ENCODE measurements at places on chromosomes 12 and 14. TPM values are rescaled to one million over a fixed set of nuclear protein-coding genes. Genes with fewer than 3 reads are reported as not detected.

The SLC4A8 gene
- 67.0 TPM for total RNA-seq

The EIF2S3B gene
- total RNA-seq: 1.1 TPM

The FLVCR2 gene
- total RNA-seq: 13.4 TPM

The EXOC3L4 gene
- total RNA-seq: 6.7 TPM

The PTPN21 gene
- total RNA-seq: 27.7 TPM

The CLEC4C gene
- not detected for total RNA-seq

The RIMBP2 gene
- total RNA-seq: not detected

The STAC3 gene
- total RNA-seq: 0.70 TPM

DNA sequence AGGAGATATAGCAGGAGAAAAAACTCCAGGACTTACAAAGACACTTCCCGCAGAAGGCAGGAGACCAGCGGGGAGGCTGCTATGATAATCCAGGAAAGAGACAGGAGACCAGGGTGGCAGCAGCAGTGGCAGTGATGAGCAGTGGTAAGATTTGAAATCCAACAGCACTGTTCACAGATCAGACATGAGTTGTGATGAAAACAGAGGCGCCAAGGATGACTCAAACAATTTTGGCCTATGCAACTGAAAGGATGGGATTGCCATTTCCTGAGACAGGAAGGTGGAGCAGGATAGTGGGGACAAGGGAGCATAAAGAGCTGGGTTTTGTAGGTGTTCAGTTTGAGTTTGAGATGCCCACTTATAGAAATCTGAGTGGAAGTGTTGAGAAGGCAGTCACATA lies 108.6 kb upstream of the DYRK2 start:
- H3K4me1 ChIP-seq: no peaks in the 10 kb centered on the region
- H3K36me3 ChIP-seq: no peaks in the 10 kb centered on the region
- H3K27me3 ChIP-seq: no peaks in the 10 kb centered on the region

DNA sequence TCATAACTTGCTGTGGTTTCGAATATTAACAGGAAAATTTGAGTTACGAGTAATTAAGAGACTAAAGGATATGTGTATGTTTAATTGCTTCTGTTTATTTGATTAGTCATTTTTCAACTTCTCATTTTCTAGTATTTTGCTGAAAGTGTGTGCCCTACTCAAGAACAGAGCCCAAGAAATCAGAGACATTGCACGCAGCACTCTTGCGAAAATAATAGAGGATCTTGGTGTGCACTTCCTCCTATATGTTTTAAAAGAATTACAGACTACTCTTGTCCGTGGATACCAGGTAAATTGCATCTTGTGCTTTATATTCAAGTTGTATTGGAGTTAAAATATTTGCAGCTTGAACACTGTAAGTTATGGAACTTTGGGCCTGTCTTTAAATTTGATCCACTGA lies 50.8 kb downstream of the ARL1 start:
- no peaks in the 10 kb centered on the region for H3K4me1 ChIP-seq
- no peaks in the 10 kb centered on the region for H3K27me3 ChIP-seq
- H3K4me3 ChIP-seq: no peak overlapping the region

- H3K27me3 ChIP-seq: no peaks in the 10 kb centered on the region
- peaks cover 5% of the 10 kb centered on the region for H3K4me1 ChIP-seq
- no peak overlapping the region for H3K4me3 ChIP-seq
- H3K27ac ChIP-seq: no peak overlapping the region
- H3K36me3 ChIP-seq: no peaks in the 10 kb centered on the region
Measured at GRCh38 chr14:99543370-99543769, 60.6 kb downstream of the CCDC85C start.

DNA sequence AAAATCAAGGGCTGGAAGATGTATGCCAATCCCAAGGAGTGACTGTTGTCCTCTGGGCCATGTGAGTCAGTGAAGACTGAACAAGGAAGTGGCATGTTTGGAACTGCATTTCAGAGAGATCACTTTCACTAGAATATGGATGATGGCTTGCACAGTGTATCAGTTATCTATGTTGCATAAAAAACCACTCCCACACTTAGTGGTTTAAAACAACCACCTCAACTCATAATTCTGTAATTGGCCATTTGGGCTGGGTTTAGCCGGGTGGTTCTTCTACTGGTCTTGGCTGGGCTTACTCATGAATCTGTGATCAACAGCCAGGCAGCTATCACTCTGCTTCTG lies 15.4 kb downstream of the BDKRB1 start:
- H3K27ac ChIP-seq: no peak overlapping the region
- H3K27me3 ChIP-seq: no peaks in the 10 kb centered on the region
- H3K36me3 ChIP-seq: no peaks in the 10 kb centered on the region
- no peak for DNase-seq

GRCh38 chr14:64541972-64542835 lies 1.7 kb downstream of the HSPA2 start:
- no peaks in the 10 kb centered on the region for H3K27me3 ChIP-seq
- H3K36me3 ChIP-seq: no peaks in the 10 kb centered on the region
- DNase-seq: no peak
- H3K4me3 ChIP-seq: peak overlapping the region; percentile 26
- H3K27ac ChIP-seq: no peak overlapping the region
- H3K4me1 ChIP-seq: peaks cover 5% of the 10 kb centered on the region

Data from Caco-2 (cell line).